ENCODE measurements at places on chromosomes 6 and 20. TPM values are rescaled to one million over a fixed set of nuclear protein-coding genes. Genes with fewer than 3 reads are reported as not detected.

Gene SIRPG
- 1.9 TPM for total RNA-seq

Gene PNLDC1
- not detected for total RNA-seq

Gene HDGFL1
- total RNA-seq, result not detected

Gene PDE10A
- total RNA-seq, result not detected

Gene COX4I2
- total RNA-seq, result not detected

Gene PLAGL1
- 12.2 TPM for total RNA-seq

Gene DBNDD2
- total RNA-seq, result 13.0 TPM

DNA sequence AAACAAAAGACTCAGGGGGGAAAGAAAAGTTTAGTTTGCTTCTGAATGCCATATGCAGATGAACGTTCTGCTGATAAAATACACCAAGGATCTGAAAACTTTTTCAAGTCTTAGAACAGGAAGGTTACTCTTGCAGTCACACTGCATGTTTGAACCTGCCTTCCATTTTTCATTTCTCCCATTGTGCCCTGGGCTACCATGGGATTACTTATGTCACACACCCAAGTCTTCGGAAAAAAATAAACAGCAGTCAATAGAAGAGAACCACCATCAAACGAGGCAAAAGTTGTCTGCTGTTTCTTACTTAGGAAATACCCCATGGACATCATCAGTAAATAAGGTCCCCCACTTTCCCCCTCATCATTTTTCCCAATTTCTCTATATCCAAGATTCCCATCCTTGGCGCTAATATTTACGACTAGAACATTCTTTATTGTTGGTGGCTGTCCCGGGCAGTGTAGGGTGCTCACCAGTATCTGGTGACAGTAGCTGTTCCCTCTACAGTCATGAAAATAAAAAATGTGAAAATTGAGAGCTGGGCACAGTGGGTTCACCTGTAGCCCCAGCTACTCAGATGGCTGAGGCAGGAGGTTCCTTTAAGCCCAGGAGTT is 202.5 kb downstream of the BCAS1 start:
- no peaks in the 10 kb centered on the region for H3K36me3 ChIP-seq
- no peak for DNase-seq
- H3K27ac ChIP-seq, result peak overlapping the region; percentile 30
- peaks cover 26% of the 10 kb centered on the region for H3K4me1 ChIP-seq
- no peak overlapping the region for H3K4me3 ChIP-seq
- no peaks in the 10 kb centered on the region for H3K27me3 ChIP-seq

DNA sequence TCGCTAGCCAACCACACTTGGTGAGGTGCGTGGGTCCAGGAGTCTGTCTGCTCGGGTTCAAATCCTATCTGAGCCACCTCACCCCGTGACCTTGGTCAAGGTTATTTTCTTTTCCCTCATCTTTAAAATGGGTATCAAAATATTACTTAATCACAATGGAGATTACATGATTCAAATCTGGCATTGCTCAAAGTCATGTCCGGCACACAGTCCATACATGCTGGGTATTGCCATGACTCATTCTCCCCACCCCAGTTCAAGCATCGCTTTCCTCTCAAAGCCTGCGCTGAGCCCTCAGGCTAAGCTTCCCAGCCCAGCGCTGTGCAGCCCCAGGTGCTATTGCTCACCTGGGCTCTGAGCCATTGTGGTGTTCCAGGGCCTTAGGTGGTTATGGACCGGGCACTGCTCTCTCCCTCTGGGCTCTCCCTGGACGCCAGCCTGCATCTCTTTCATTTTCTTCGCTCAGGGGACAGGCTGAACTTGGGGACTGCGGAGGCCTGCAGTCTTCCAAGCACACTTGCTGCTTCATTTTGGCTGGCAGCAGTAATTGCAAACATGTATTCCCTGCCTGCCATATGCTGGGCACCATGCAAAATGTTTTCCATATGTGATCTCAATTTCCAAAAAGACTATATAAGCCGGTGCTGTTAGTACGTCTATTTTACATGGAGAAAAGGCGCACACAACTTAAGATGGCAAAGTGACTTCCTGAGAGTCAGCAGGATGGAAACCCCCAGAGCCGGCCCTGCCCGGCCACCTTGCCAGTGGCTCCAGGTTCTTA is 27.3 kb downstream of the WRNIP1 start:
- peaks cover 3% of the 10 kb centered on the region for H3K36me3 ChIP-seq
- H3K27me3 ChIP-seq, result no peaks in the 10 kb centered on the region
- H3K4me1 ChIP-seq, result peaks cover 60% of the 10 kb centered on the region
- H3K27ac ChIP-seq, result peak overlapping the region; percentile 73

DNA sequence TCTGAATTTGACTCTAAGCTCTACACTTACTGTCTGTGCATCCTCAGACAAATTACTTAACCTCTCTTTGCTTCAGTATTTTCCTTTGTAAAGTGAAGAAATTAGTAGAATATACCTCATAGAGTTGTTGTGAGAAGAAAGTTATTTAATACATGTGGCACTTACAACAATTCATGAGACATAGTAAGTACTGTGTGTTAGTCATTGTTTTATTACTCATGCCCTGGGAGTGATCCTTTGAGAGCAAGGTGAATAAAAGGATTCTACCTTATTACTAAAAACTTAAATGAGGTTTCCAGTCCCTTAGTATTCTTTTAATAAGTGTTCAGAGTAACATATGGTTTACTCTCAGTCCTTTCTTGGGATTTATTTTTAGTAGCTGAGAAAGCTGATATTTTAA is 233.6 kb upstream of the MAP3K7 start:
- DNase-seq, result no peak
- no peak overlapping the region for H3K4me3 ChIP-seq
- H3K27me3 ChIP-seq, result no peaks in the 10 kb centered on the region
- no peaks in the 10 kb centered on the region for H3K4me1 ChIP-seq
- H3K27ac ChIP-seq, result no peak overlapping the region

GRCh38 chr6:79384845-79385244 is 150.4 kb upstream of the HMGN3 start:
- H3K27me3 ChIP-seq, result no peaks in the 10 kb centered on the region
- no peak overlapping the region for H3K4me3 ChIP-seq
- no peaks in the 10 kb centered on the region for H3K4me1 ChIP-seq

DNA sequence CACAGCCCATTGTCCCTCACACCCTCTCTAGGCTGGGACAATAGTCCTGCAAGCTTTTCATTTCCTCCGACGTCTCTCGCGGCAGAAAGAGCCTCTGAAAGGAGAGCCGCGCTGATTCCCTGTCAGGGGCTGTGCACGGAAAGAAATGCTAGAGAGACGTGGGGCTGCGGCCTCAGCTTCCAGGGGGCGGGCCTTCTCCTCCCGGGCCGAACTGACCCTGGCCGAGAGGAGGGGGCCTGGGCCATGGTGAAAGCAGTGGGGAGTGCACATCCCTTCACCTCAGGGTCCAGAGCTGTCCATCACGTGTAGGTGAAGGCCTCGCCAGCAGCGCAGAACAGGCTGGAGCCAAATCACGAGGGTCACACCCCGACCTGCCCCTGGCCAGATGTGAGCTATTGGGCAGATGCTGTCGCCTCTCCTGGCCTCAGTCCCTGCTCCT is 220.4 kb downstream of the TAF4 start:
- H3K27ac ChIP-seq, result no peak overlapping the region
- no peaks in the 10 kb centered on the region for H3K4me1 ChIP-seq
- DNase-seq, result no peak
- H3K4me3 ChIP-seq, result no peak overlapping the region
- no peaks in the 10 kb centered on the region for H3K27me3 ChIP-seq
- H3K36me3 ChIP-seq, result no peaks in the 10 kb centered on the region

GRCh38 chr6:143843677-143843999 is 500 bp downstream of the LTV1 start:
- H3K4me3 ChIP-seq, result peak overlapping the region; percentile 98
- no peaks in the 10 kb centered on the region for H3K27me3 ChIP-seq
- peaks cover 38% of the 10 kb centered on the region for H3K36me3 ChIP-seq

DNA sequence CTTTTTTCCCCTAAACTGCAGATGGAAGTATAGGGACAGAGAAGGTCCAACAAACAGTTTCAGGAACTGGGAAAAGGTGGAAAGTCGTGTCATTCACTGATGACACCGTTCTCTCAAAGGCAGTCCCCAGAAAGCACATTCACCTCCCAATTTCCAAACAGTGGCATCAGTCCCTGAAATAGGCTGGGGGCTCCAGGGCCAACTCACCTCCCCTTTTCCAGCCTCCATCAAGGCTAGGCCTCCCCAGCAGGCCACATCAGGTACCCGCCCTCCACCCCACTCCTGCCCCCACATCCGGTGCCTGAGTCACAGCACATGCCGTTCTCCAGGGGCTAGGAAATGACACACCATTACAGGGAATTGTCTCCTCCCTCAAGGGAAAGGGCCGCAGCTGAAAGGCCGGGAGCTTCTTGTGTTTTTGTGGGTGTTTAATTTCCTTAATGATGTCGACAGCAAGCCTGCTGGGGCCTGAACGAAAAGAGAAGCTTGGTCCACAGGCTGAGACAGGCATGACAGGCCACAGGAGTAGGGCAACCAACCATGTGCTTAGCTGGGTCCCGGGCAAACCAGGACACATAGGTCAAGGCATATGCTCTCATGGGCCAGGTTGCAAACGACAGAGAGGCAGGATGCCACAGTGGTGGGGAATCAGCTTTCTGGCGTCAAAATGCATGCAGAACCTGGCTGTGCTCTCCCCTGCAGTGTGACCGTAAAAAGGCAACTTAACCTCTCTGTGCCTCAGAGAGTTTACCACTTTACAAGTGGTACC is 39.2 kb downstream of the ZMYND8 start:
- no peaks in the 10 kb centered on the region for H3K36me3 ChIP-seq
- peaks cover 42% of the 10 kb centered on the region for H3K4me1 ChIP-seq
- H3K4me3 ChIP-seq, result no peak overlapping the region
- DNase-seq, result peak; percentile 50
- peak overlapping the region; percentile 50 for H3K27ac ChIP-seq
- no peaks in the 10 kb centered on the region for H3K27me3 ChIP-seq

- H3K27me3 ChIP-seq, result no peaks in the 10 kb centered on the region
- DNase-seq, result no peak
- no peaks in the 10 kb centered on the region for H3K4me1 ChIP-seq
Observed at GRCh38 chr6:89910902-89911240, 16.6 kb downstream of the GJA10 start.

DNA sequence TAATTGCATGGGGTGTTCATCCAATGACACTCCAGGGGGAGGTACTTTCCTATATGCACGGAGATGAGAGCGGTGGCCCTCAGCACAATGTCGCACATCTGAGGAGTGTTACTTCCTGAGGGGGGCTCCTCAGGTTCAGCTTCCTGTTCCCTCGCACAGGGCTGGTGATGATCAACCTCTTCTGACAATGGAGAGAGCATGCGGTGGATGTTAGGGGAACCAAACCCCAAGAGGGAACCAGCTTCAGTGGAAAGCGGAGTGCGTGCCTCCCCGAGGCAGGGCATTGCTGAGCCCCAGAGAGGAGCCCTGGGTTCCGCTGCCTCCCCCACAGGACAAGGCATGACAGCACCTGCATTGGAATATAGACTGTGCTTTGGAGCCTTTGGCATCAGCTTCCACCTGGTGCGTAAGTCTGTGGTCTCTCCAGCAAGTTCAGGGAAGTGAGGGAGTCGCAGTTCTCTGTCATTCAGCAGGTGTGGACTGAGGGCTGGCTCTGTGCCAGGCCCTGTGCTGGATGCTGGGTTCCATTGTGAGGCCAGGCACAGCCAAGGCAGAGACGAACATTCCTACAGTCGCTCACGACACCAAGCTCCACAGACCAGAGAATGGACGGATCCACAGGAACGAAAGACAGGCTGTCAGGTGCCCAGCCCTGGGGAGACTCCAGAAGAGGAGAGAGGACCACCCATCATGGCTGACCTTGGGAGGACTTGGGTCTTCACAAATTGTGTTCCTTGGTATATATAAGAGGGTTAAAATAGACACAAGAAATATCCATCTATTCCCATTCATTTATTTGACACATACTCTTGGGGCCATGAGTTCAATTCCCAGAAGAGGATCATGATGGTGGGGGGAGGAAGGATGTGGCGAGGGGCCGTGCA is 3.9 kb upstream of the ZNF831 start:
- peak; percentile 94 for DNase-seq
- H3K27me3 ChIP-seq, result no peaks in the 10 kb centered on the region
- H3K4me1 ChIP-seq, result peaks cover 43% of the 10 kb centered on the region
- peak overlapping the region; percentile 100 for H3K27ac ChIP-seq
- peak overlapping the region; percentile 46 for H3K4me3 ChIP-seq

DNA sequence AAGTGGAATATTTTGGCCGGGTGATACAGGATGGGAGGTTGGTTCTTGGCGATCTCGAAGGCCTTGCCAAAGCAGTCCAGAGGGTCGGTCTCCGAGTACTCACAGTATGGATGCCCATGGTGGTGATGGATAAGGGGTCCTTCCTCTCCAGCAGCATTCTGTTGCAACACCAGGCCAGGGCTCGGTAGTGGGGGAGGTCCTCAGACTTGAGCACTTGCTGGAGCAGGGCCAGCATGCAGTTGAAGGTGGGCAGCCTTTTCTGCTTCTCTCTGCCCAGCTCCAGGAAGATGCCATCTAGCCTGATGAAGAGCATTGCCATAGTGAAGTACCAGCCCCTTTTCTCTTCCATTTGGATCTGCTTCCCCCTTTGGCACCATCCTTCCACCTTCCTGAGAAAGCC is 99.4 kb upstream of the MCHR2 start:
- no peak overlapping the region for H3K27ac ChIP-seq
- no peaks in the 10 kb centered on the region for H3K4me1 ChIP-seq
- no peak overlapping the region for H3K4me3 ChIP-seq

- no peaks in the 10 kb centered on the region for H3K36me3 ChIP-seq
- H3K27me3 ChIP-seq, result no peaks in the 10 kb centered on the region
- H3K27ac ChIP-seq, result no peak overlapping the region
- no peaks in the 10 kb centered on the region for H3K4me1 ChIP-seq
- H3K4me3 ChIP-seq, result no peak overlapping the region
- no peak for DNase-seq
Observed at GRCh38 chr6:69994251-69994650, 127.9 kb downstream of the COL19A1 start.

- H3K36me3 ChIP-seq, result no peaks in the 10 kb centered on the region
- no peaks in the 10 kb centered on the region for H3K4me1 ChIP-seq
- no peaks in the 10 kb centered on the region for H3K27me3 ChIP-seq
- no peak overlapping the region for H3K27ac ChIP-seq
- DNase-seq, result peak; percentile 39
Observed at GRCh38 chr6:29516108-29516507, 28.4 kb upstream of the MAS1L start.

- no peak overlapping the region for H3K4me3 ChIP-seq
- no peaks in the 10 kb centered on the region for H3K27me3 ChIP-seq
- H3K27ac ChIP-seq, result no peak overlapping the region
- H3K4me1 ChIP-seq, result peaks cover 4% of the 10 kb centered on the region
- no peak for DNase-seq
Observed at GRCh38 chr6:43621078-43621835, 7.8 kb downstream of the GTPBP2 start.

DNA sequence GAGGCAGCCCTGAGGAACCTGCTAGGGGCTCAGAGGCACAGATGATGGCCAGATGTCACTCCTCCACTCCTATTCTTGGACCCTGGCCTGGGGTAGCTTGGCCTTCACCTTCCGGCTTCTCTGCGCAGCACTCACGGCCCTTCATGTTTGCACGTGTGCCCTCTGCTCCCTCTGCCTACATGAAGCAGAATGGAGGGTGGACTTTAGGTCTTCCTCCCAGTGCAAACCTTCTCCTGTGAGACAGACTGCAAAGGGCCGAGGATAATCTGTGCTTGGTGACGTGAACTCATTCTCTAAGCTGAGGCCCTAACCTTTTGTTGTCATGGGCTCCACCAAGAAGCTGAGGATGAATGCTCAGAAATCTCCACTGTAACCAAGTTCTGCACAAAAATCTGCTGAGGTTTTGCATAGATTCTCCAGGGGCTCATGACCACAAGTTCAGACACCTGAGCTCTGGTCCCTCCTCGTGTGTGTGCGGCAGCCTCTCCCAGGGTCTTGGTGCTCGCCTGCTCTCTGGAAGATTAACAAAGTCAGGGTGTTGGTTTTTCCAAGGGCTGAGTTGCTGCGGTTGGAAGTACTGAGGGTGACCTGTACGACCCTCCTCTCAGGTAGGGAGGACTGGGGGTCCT is 25.5 kb upstream of the FOXO3 start:
- H3K27ac ChIP-seq, result no peak overlapping the region
- no peaks in the 10 kb centered on the region for H3K36me3 ChIP-seq
- DNase-seq, result no peak
- no peaks in the 10 kb centered on the region for H3K4me1 ChIP-seq
- no peaks in the 10 kb centered on the region for H3K27me3 ChIP-seq
